ENCODE measurements at places on chromosomes 11 and 22. TPM values are rescaled to one million over a fixed set of nuclear protein-coding genes. Genes with fewer than 3 reads are reported as not detected.

The ANKRD49 gene
- total RNA-seq, result 13.3 TPM

The CCDC34 gene
- total RNA-seq, result 6.3 TPM

The FGF19 gene
- not detected for total RNA-seq

The NXPE4 gene
- not detected for total RNA-seq

The CAPN5 gene
- total RNA-seq, result 11.6 TPM

The APOBEC3F gene
- total RNA-seq, result 5.5 TPM

The KCNK4 gene
- not detected for total RNA-seq

The SCGB1A1 gene
- not detected for total RNA-seq

The TRPM5 gene
- total RNA-seq, result not detected

The MIOX gene
- not detected for total RNA-seq

The CALCB gene
- not detected for total RNA-seq

The DLG2 gene
- 1.6 TPM for total RNA-seq

The CREB3L1 gene
- total RNA-seq, result 41.9 TPM

The LRRC55 gene
- total RNA-seq, result not detected

The NCF4 gene
- total RNA-seq, result not detected

The MTA2 gene
- total RNA-seq, result 101 TPM

The PEX26 gene
- 20.4 TPM for total RNA-seq

All from epithelial cell of alveolus of lung (primary cell).